NCI-H748 treated with DMSO at 0.1 percent for 48 hours (cell line): ENCODE measurements at places on chromosomes 12 and 14.

DNA sequence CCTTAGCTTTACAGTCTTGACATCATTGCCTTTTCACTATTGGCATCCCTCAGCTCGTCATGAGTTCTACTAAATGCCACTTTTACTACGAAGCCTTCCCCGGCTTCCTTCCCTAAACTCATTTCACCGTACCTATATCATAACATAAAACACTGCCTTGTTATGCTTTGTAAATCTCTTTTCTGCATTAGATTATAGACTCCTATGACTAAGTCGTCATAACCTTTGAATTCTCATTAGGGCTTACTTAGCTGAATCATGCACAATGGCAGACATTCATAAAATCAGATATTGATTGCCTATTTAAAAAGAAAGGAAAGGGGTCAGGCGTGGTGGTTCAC is 21.0 kb downstream of the BTG1 start:
- no peak for DNase-seq

DNA sequence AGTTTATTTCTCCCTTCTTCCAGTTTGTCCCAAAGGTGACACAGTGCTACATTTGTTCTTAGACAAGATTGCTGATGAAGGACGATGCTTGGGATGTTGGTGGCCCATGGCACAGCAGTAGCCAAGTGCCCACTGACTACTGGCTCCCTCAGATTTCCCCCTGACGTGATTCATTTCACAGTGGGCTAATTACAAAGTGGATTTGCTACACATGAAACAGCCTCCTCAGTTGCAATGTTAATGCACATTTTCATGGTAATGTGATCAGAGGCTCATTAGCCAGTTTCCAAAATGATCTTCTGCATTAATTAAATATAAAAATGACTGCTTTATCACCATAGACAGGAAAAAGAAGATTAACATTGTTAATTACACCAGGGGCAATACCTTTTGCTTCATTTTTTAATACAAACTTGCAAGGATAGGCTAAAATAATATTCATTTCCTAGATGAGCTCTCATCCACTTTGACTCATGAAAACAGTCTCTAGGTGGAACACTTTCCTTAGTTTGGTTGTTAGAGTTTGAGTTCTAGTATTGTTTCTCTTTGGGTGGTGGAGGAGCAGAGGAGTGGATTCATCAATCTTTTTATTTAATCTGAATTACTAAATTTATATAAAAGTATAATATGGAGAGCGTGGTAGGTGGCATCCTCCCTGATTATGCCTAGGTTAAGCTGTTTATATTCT is 250.9 kb downstream of the PDZRN4 start:
- no peak for DNase-seq

- no peak for DNase-seq
Measured at GRCh38 chr14:96889091-96889490, 91.9 kb downstream of the VRK1 start.

- no peak for DNase-seq
Measured at GRCh38 chr12:27972721-27973120, at the start of gene PTHLH. Gene PTHLH (minus strand): TSS chr12:27972733. CDS start chr12:27969494, 3,239 bp downstream.

- DNase-seq, result no peak
Measured at GRCh38 chr12:4191642-4192041, 81.9 kb upstream of the CCND2 start.

DNA sequence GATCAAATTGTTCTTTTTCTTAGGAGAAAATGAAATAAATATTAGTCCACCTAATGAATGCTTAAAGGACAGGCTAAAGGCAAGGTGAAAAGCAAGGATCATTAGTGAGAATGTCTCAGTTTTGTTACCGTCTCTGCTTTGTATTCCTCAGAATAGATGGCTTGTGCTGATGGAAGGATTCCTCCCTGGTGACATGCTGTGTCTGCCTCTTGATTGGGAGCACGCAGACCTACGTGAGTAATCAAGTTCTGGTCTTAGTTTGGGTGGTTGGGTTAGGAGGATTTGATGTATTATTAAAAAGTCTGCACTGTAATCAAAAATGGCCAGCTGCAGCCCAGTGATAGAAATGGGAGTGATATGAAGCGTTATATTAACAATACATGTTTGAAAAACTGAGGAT is 78.8 kb upstream of the RTL1 start:
- DNase-seq, result no peak

DNA sequence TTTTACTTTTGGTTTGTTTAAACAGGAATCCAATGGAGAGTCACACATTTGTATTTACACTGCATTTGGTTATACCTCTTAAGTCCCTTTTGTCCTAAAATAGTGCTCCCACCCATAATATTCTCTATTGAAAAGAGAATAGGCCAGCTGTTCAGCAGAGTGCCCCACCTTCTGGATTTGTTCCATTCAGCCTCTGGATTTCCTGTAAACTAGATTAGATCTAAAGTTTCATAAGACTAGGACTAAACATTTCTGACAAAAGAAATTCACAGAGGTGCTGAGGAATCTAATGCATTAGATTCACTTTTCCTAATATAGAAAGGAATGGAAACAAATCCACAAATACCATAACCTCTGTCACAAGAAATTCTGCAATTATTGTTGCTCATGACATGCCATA is 38.1 kb downstream of the GCH1 start:
- DNase-seq, result peak; percentile 15

GRCh38 chr12:113135178-113136127 is at the start of gene RASAL1:
Gene RASAL1 (minus strand): TSS chr12:113135761. CDS start chr12:113135462, 299 bp downstream.
- peak; percentile 65 for DNase-seq

GRCh38 chr12:106987846-106988245 is 900 bp upstream of the MTERF2 start:
- DNase-seq, result no peak

- DNase-seq, result no peak
Measured at GRCh38 chr14:89393222-89393745, 23.7 kb downstream of the FOXN3 start.

DNA sequence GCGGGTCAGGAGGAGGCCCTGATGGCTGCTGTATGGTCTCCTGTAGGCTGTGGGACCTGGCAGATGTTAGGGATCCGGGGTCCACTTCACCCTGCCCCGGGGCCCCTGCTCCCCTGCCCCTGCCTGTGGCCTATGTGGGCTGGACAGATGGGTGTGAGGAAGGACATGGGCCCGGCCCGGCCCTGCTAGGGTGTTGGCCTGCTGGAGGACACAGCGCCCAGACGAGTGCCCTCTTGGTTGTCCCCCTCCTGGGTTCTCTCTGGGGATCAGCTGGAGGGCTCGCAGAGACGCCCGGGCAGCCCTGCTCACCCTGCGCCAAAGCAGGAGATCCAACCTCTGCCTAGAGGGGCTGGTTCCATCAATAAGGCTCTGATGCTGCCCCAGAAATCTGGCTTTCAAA is 36.2 kb downstream of the BEGAIN start:
- no peak for DNase-seq

- no peak for DNase-seq
Measured at GRCh38 chr12:106712768-106713167, 61.7 kb upstream of the RIC8B start.

- DNase-seq, result no peak
Measured at GRCh38 chr14:72600551-72601330, 293.2 kb downstream of the DPF3 start.

DNA sequence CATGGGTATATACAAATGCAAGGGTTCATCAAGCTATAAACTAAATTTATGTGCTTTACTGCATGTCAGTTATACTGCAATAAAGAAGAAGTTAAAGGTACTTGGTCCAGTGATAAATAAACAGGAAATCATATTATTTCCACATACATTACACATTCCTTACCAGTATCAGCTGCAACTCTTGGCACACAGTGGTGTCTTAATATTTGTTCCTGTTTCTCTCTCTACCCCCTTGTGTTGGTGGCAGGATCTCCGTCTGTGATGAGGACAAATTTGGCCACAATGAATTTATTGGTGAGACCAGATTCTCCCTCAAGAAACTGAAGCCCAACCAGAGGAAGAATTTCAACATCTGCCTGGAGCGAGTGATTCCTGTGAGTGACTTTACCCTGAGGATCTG is 19.2 kb upstream of the OAS1 start:
- DNase-seq, result no peak

DNA sequence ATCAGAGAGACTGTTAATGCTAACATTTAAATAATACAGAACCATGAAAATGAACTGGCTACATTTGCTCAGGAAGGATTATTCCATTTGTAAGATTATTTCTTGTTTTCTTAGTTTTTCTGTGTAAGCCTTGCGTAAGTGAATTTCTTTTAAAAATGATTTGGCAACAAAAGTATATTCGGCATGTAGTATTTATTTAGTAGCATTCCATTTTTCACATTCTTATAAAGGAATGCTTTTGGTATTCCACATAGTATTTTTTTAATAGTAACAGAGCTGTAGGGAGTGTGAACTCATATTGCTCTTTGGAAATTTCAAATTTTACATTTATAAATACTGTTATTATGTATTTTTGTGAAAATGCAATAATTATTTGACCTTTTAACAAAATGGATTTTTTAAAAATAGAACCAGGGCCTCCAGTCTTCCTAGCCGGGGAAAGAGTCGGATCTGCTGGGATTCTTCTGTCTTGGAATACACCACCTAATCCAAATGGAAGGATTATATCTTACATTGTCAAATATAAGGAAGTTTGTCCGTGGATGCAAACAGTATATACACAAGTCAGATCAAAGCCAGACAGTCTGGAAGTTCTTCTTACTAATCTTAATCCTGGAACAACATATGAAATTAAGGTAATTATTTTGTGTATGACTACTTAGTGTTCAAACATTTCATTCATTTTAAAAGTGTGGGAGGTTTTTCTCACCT is 1.2 kb downstream of the PTPRQ start:
- DNase-seq, result no peak

- DNase-seq, result no peak
Measured at GRCh38 chr12:98149270-98149669, 366.1 kb upstream of the TMPO start.

DNA sequence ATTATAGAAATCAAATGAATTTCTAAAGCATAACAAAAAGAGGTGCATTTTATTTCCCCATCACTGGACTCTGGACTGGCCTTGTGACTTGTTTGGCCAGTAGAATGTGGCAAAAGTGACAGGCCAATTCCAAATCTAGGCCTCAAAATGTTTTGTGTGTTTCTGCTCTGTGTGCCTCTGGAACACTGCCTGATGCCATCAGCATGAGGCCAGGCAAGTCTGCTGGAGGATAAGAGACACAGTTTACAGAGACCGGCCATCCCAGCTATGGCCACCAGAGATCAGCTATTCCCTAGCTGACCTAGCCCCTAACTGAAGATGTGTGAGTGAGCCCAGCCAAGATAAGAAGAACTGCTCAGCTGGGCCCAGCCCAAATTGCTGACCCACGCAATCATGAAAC is 32.9 kb downstream of the ASCL1 start:
- no peak for DNase-seq

DNA sequence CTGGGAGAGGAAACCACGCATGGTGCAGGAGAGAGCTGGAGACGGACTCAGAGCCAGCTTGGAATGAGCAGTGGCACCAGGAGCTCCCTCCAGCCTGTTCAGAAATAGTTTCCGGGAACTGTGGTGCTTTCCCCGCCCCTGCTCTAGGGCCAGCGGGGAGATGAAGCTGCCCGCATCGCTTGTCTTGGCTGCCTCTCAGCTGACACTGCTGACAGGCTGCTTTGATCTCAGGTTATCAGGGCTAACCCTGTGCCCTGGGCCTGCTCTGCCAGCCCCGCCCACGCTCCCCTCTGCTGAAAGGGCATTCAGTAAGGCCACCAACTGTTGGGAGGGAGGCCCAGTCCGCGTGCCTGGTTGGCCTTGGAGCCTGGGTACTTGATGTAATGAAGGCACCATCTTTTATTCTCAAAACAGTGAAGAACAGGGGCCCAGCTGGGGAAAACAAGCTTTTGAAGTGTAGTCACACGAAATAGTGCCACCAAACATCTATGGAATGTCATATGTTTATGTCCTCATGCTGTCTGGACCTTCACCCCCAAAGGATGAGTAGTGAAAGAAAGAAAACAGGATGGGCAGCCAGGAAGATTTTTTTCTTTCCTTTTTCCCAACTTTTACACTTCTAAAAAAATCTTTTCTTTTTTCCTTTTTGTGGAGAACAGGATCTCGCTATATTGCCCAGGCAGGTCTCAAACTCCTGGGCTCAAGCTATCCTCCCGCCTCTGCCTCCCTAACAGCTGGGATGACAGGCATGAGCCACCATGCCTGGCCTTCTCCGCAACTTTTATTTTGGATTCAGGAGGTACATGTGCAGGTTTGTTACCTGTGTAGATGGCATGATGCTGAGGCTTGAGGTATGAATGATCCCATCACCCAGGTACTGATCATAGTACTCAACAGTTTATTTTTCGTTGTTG is 115.9 kb upstream of the TBX3 start:
- no peak for DNase-seq

GRCh38 chr14:90454041-90455000 is 57.5 kb downstream of the CALM1 start:
- no peak for DNase-seq

DNA sequence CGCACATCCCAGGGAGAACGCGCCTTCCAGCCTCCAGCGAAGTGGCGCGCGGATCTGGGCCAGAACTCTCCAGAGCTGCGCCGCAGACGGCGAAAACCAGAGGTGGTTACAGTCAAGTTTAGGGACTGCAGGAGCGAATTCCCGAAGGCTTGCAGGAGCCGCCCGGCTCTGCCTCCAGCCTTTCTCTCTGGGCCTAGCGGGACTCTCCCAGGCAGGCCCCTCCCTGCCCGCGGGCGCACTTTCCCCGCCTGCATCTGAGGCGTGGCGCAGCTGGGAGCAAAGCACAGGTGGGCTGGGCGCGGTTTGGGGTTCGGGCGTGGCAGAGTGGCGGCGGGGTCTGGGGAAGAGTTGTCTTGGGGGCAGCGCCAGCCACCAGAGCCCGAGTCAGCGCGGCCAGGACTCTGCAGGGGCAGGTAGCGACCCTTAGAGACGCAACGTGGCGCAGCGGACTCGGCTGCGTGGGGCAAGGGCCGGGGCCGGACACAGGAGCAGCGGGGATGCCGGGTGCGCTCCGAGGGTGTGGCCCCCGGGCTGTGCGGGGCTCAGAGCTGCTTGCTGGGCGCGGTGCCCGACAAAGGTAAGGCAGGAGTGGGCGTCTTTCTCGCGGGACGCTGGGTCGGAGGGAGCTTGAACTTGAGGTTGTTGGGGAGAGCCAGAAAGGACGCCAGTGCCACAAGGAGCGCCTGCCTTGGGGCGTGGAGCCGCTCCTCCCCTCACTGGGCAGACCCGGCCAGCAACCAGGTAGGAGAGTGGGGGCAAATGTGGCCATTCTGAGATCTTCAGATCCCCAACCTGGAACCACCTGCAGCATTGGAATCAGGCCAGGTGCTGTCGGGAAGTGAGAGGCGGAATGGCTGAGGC is 1126.0 kb downstream of the AACS start:
- peak; percentile 31 for DNase-seq

- DNase-seq, result no peak
Measured at GRCh38 chr12:91224401-91224800, 41.8 kb upstream of the DCN start.

- no peak for DNase-seq
Measured at GRCh38 chr12:96687719-96688118, 198.3 kb downstream of the CFAP54 start.

DNA sequence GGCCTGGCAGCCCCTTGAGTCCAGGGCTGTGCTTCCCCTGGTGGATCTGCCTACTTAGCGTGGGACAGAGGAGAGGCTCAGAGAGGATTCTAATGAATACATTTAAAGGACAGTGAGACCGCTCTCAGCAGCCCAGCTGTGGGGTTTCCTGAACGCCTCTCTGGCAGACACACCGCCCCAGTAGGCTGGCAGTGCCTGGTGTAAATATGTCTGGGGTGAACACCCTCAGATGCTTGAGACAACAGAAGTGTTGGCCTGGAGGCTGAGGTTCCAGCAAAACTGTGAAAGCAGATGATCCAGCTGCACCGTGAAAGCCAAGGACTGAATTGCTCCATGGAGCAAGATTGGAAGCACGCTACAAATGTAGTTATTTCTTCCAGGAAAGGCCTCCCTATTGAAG is 55.1 kb downstream of the LRRC74A start:
- no peak for DNase-seq
